ENCODE measurements at places on chromosomes 2 and 18. TPM values are rescaled to one million over a fixed set of nuclear protein-coding genes. Genes with fewer than 3 reads are reported as not detected.

DNA sequence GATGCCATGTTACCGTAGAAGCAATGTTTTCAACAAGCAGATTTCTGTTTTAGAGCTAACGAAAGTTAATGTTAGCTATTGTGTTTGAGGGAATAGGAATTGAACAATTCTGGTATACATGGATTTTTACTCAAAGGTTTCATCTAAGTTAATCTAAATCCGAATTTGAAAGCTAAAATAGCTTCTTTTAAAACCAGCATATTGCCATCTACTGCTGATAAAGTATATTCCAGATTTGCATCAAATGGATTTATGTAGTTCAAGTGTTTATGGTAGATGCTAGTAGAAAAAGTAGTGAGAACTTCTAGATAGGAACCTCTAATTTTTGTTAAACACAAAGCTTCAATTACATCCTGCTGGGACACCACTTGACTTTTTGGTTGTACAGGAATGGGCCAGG, 1569.5 kb upstream of the NXPH2 start:
- H3K27ac ChIP-seq, result no peak overlapping the region
- H3K27me3 ChIP-seq, result no peaks in the 10 kb centered on the region
- H3K36me3 ChIP-seq, result no peaks in the 10 kb centered on the region
- no peak overlapping the region for H3K4me3 ChIP-seq

DNA sequence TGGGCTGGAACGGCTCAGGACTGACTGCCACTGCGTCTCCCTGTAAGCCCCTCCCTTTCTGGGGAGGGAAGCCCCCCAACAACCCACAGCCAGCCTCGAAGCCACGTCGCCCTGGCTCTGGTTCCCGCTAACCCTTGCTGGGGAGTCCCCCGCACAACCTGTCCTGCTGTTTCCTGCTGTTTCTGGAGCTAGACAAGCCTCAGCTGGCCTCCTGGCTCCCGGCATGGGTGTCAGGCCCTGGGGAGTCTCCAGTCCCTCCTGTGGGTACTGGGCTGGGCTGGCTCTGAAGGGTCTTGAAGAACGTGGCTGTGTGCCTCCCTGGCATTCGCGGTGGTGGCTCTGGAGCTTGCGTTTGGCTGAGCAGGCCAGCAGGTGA, 20.9 kb downstream of the NFATC1 start:
- DNase-seq, result no peak
- peaks cover 8% of the 10 kb centered on the region for H3K4me1 ChIP-seq
- H3K27me3 ChIP-seq, result no peaks in the 10 kb centered on the region

GRCh38 chr2:239551206-239551605, 150.4 kb upstream of the HDAC4 start:
- peaks cover 30% of the 10 kb centered on the region for H3K4me1 ChIP-seq
- no peak overlapping the region for H3K27ac ChIP-seq
- H3K27me3 ChIP-seq, result no peaks in the 10 kb centered on the region
- no peaks in the 10 kb centered on the region for H3K36me3 ChIP-seq
- DNase-seq, result no peak

DNA sequence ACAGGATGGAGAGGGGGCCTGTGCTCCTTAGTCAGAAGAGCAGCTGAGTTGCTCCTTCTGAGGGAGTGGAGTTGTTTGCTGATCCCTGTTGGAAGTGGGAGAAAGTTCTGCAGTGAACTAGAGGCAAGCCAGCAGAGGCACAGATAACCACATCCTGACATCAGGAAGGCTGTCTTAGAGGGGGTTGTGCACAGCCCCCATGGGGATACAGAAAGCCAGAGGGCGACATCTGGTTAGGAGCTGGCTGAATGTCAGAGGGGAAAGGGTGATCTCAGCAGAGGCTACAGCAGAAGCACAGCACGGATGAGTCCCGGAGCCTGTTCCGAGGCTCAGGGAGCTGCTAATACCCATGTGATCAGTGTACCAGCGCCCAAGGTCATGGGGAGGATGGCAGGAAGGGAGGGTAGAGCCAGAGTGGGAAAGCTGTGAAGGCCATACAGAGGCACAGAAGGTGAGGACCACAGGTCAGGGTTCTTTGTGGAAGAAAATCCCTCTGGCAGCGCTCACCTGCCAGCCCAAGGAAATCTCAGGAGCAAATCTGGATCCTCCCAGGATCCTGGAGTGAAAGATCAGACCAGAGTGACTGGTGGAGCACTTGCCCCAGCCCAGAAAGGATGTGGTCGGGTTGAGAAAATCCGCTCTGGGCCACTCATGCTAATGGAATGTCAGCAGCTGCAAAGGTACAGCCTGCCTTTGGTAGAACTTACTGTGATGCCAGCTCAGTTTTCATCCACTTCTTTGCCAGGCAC, 111.8 kb downstream of the STPG4 start:
- H3K4me1 ChIP-seq, result no peaks in the 10 kb centered on the region
- no peak overlapping the region for H3K27ac ChIP-seq
- H3K27me3 ChIP-seq, result no peaks in the 10 kb centered on the region
- H3K36me3 ChIP-seq, result peaks cover 40% of the 10 kb centered on the region
- no peak for DNase-seq
- H3K4me3 ChIP-seq, result no peak overlapping the region

GRCh38 chr2:28422908-28423741, 30.5 kb downstream of the FOSL2 start:
- H3K4me1 ChIP-seq, result peaks cover 39% of the 10 kb centered on the region
- peak overlapping the region; percentile 86 for H3K27ac ChIP-seq
- no peaks in the 10 kb centered on the region for H3K27me3 ChIP-seq
- peak overlapping the region; percentile 2 for H3K4me3 ChIP-seq

DNA sequence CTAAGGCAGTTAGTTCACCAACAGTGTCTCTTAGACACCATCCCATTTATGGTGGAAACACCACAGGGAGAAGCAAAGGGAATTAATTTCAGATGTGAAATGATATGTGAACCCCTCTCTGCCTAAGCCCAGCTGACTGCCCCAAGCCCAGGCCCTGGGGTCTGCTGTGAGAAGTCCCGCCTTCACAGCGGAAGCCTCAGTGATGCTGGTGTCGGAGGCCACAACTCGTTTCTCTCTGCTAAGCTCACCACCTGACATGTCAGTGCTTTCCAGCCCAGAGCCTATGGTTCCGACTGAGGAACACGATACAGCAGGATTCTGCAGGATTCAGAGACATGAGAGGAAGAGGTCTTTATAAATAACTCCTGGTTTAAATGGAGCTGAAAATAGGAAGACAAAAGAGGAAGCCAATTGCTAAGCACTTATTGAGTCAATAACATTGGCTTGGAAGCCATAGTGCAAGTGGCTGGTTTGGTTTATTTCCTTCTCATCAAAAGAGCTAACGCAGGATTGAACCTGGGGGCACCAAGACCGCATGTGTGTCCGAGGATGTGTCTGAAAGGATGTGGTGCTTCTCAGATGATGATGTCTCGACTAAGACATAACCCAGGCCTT, 21.9 kb upstream of the LOXHD1 start:
- no peaks in the 10 kb centered on the region for H3K27me3 ChIP-seq
- no peak for DNase-seq
- H3K36me3 ChIP-seq, result no peaks in the 10 kb centered on the region
- H3K27ac ChIP-seq, result no peak overlapping the region
- H3K4me1 ChIP-seq, result no peaks in the 10 kb centered on the region

- H3K36me3 ChIP-seq, result no peaks in the 10 kb centered on the region
- no peak for DNase-seq
- H3K27me3 ChIP-seq, result no peaks in the 10 kb centered on the region
- no peak overlapping the region for H3K27ac ChIP-seq
Observed at GRCh38 chr2:133143645-133144044, 424.6 kb downstream of the NCKAP5 start.

DNA sequence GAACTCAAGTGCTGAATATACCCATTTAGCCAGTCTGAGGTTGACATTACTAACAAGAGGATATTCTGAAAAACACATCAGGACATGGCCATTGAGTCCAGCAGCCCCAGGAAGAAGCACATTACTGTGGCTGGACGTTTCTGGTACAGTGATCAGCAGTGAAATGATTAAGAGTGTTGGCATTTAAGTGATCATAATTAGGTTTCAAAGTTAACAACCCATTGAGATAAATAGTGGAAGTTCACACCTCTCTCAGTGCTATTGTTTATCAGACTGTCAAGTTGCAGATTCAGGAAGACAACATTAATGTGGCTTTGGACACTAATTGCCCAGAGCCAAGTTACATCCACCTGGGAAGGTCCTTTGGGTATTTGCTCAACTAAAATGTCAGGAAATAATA, 139.5 kb upstream of the GAREM1 start:
- no peak for DNase-seq
- no peak overlapping the region for H3K27ac ChIP-seq
- H3K4me3 ChIP-seq, result no peak overlapping the region
- H3K27me3 ChIP-seq, result no peaks in the 10 kb centered on the region
- H3K4me1 ChIP-seq, result no peaks in the 10 kb centered on the region

DNA sequence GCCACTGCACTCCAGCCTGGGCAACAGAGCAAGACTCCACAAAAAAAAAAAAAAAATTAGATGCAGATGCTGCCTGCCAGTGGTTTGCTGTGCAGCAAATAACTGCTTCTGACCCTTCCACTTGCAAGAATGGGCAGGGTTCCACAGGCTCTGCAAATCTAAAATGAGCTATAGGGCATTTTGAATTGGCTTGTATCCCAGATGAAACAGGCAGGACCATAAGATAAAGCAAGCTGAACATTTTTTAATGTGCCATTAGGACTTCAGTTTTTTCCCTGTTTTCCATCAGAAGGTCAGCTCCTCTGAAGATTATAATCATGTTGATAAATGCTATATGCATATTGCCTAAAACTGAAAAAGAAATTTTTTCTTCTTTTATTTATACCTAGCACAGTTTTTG, 15.7 kb upstream of the FZD7 start:
- no peak overlapping the region for H3K27ac ChIP-seq
- no peak for DNase-seq
- no peaks in the 10 kb centered on the region for H3K36me3 ChIP-seq
- no peaks in the 10 kb centered on the region for H3K27me3 ChIP-seq
- no peak overlapping the region for H3K4me3 ChIP-seq
- no peaks in the 10 kb centered on the region for H3K4me1 ChIP-seq

DNA sequence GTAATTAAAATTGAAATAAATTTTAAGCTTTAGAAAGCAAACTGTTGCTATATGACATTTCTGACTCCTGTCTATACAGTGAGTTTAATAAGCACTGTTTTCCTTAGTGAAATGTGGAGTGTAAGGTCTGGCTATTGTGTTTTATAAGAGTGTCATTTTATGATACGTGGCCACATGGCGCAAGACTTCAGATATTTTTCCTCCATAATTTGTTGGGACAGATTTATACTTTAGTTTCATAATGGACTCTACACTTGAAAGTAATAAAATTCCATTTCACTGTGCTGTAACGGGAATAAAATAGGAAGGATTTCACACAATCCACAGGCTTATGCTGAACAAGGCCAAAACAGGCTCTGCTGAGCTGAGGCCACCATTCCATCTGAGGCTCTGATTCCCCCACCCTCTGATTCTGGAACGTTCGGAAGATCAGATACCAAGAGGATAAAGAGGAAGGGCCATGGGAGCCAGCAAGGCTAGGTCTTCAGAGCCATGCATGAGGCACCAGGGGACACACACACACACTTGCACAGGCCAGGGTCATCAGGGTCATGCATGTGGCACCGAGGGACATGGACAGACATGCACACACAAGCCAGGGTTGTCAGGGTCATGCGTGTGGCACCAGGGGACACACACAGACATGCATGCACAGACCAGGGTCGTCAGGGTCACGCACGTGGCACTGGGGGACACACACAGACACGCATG, 35.6 kb downstream of the HDAC4 start:
- H3K27ac ChIP-seq, result no peak overlapping the region
- DNase-seq, result no peak
- no peaks in the 10 kb centered on the region for H3K36me3 ChIP-seq
- H3K4me1 ChIP-seq, result peaks cover 2% of the 10 kb centered on the region
- no peaks in the 10 kb centered on the region for H3K27me3 ChIP-seq

DNA sequence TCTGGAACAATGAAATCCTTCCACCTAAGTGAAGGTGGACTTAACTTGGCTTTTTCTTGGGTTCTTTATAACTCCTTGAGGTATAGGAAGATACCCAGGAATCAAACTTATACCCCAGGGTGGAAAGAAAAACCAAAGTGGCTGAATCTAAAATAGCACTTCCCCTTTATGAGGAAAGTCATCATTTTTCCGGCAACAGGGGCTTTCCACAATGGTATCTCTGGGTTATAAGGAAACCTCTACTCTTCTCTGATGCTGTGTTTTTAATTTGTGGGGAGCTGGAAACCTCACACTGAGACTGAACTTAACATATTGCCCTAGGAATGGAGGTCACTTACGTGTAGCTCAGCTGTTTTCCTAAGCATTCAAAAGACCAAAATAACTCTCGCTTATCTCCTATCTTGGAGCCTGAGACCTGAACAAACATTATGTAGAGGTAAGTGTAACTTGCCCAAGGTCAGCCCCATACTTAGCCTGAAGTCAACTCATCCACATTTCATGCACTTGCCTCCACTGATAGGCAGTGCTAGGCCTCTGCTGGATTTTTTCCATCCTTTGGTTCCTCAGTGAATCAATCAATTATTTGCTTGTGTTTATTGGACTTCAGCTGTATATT, 117.9 kb downstream of the SETBP1 start:
- peaks cover 11% of the 10 kb centered on the region for H3K4me1 ChIP-seq
- H3K4me3 ChIP-seq, result no peak overlapping the region
- H3K27me3 ChIP-seq, result no peaks in the 10 kb centered on the region

DNA sequence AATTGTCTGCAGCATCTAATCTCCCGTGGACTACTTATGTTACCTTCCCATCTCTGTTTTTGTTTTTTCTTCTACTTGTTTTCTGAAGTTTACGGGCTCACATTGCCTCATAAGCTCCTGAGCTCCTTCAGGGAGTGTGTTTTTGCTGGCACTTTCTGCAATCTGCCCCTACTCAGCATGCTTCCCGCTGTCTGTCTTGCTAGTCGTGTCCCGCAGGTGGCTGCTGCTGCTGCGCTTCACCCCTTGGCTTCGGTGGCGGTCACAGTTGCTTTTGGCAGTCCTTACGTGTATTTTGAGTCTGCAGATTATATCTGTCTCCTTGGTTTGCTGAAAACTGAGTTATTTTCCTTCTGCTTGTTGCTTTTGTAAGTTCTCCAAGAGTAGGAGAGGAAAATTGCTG, 37.3 kb downstream of the FER1L5 start:
- no peak overlapping the region for H3K27ac ChIP-seq
- H3K36me3 ChIP-seq, result no peaks in the 10 kb centered on the region
- no peak for DNase-seq
- H3K4me3 ChIP-seq, result no peak overlapping the region

GRCh38 chr18:27301615-27302378, 116.7 kb upstream of the CHST9 start:
- no peaks in the 10 kb centered on the region for H3K4me1 ChIP-seq
- H3K36me3 ChIP-seq, result no peaks in the 10 kb centered on the region
- H3K4me3 ChIP-seq, result no peak overlapping the region
- H3K27me3 ChIP-seq, result no peaks in the 10 kb centered on the region

GRCh38 chr2:141201016-141201565, 929.7 kb downstream of the LRP1B start:
- no peaks in the 10 kb centered on the region for H3K4me1 ChIP-seq
- no peak overlapping the region for H3K4me3 ChIP-seq
- H3K36me3 ChIP-seq, result no peaks in the 10 kb centered on the region

Gene CERKL
- total RNA-seq, result not detected

Gene INHBB
- 0.09 TPM for total RNA-seq

Gene LINC00305
- not detected for total RNA-seq

Gene SCN1A
- total RNA-seq, result not detected

Gene LOXL3
- 0.47 TPM for total RNA-seq

Gene ICOS
- total RNA-seq, result 72.2 TPM

Gene AQP12B
- total RNA-seq, result not detected

Measured in T-cell (primary cell).